Activated naive CD4-positive, alpha-beta T cell (primary cell): ENCODE measurements at places on chromosomes 1 and 21.

DNA sequence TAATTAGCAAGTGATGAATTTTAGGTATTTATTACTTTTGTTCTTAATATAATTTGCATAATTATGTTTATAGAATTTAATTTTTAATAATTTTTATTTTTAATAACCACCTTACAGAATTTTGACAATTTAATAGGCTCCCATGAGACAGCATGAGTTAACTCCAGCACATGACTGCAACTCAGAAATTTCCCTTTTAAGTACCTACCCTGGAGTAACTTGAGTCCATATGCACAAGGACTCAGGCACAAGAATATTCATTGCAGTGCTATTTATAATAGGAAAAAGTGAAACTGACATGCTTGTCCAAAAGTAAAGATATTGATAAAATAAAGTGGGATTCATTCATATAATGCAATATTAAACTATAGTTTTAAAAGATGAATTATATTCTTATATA is 54.1 kb upstream of the C1orf53 start:
- no peak for DNase-seq

- DNase-seq, result no peak
Observed at GRCh38 chr1:169426174-169426705, 1.0 kb downstream of the CCDC181 start.

DNA sequence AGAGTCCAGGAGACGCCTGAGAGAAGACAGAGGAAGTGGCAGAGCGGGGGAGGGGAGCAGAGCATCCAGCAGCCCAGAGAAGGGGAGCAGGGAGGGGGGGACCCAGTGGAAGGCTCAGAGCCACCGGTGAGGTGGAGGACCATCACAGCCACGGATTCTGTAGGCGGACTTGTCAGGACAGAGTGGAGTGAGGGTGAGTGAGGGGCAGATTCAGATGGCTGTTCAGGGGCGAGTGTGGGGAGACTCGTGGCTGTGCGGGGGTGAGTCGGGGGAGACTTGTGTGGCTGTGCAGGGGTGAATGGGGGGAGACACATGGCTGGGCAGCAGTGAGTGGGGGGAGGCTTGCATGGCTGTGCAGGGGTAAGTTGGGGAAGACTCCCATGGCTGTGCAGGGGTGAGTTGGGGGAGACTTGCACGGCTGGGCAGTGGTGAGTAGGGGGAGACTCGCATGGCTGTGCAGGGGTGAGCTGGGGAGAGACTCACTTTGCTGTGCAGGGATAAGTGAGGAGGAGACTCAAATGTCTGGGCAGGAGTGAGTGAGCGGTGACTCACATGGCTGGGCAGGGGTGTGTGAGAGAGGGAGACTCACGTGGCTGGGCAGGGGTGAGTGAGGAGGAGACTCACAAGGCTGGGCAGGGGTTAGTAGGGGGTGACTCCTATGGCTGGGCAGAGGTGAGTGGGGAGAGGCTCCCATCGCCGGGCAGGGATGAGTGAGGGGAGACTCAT is 56.8 kb upstream of the ABCG1 start:
- no peak for DNase-seq

DNA sequence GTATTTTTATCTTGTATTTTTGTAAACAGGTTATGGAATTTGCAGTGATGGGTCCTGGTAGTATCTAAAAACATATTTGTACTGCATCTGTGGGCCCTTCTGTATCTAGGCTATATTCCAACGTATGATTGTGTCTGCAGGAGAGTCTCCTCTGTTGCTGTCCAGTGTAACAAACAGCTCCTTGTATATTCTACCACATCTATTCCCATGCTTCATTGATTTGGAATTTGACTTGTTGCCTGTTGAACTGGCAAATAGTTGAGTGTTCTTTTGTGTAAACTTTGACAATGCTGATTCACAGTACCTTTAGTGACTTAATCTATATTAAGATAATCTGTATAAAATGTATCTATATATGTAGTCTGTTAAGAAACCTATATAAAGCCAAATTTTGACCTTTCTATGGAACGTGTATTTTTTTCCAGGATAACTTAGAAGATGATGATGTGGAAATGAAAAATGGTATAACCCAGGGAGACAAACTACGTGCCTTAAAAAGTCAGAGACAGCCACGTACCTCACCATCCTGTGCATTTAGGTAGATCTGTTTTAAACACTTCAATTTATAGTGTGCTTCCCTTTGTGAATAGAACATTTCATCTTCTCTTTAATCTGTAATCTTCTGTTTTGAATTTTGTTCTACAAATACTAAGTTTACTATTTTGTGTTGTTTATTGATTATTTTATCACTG is 43.4 kb upstream of the GPR88 start:
- DNase-seq, result no peak

GRCh38 chr1:54385727-54386022 is 20.5 kb downstream of the SSBP3 start:
- no peak for DNase-seq

DNA sequence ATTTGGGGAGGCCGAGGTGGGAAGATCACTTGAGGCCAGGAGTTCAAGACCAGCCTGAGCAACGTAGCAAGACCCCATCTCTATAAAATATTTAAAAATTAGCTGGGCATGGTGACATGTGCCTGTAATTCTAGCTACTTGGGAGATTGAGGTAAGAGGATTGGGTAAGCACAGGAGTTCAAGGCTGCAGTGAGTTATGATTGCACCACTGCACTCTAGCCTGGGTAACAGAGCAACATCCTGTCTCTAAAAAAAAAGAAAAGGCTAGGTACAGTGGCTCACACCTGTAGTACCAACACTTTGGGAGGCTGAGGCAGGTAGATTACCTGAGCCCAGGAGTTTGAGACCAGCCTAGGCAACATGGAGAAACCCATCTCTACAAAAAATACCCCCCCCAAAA is 35.7 kb upstream of the RCC1 start:
- no peak for DNase-seq

DNA sequence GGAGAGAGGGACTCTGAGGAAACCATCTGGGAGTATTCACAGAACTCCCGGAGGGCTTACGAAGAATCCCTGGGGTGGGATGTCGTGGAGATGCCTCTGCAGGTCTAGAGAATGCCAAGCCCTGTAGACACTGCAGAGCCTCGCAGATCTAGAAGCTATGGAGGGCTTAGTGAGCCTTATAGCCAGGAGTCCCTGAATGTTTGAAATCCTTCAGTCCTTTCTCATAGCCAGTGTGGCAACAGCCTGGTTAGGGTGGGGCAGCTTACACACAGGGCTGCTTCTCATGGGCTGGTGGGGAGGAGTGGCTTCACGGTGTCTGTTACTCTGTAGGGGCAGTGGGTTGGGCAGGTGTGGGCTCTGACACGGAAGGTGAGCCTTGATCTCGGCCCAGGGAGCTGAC is 44.2 kb upstream of the KDM4A start:
- no peak for DNase-seq

DNA sequence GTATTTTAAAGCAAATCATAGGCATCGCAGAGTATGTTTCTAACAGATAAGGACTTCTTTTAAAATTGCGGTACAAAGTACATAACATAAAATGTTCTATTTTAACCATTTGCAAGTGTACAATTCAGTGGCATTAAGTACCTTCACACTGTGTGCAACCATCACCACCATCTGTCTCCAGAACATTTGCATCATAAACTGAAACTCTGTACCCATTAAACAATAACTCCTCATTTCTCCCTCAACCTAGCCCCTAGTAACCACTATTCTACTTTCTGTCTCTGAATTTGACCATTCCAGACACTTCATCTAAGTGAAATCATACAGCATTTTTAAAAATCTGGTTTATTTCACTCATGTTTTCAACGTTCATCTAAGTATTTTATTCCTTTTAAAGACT is 16.6 kb upstream of the ATF3 start:
- no peak for DNase-seq

- DNase-seq, result no peak
Observed at GRCh38 chr1:194013561-194013960, 827.1 kb upstream of the B3GALT2 start.

DNA sequence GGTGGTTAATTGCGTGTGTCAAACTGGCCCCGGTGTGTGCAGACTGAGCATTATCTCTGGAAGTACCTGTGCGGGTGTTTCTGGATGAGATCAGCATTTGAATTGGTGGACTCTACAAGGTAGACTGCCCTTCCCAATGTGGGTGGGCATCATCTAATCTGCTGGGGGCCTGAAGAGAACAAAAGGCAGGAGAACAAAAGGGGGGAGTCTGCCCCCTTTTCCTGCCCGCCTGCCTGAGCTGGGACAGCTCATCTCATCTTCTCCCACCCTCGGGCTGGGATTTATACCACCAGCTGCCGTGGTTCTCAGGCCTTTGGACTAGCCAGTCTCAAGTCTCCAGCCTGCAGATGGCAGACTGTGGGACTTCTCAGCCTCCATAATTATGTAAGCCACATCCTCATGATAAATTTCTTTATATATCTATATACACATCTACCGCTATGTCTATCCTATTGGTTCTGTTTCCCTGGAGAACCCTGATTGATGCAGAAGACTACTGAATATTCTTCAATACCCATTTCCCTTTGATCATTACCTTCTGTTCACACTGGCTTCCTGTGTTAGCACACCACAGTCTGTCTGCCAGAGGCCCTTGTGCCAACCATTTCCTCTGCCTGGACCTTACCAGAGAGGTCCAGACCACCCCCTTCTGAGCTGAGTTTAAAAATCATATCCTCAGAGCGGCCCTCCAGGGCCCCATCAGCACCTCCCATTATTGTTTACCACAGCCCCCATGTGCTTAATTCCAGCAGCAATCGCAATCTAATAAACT is 25.2 kb downstream of the RCAN1 start:
- no peak for DNase-seq

DNA sequence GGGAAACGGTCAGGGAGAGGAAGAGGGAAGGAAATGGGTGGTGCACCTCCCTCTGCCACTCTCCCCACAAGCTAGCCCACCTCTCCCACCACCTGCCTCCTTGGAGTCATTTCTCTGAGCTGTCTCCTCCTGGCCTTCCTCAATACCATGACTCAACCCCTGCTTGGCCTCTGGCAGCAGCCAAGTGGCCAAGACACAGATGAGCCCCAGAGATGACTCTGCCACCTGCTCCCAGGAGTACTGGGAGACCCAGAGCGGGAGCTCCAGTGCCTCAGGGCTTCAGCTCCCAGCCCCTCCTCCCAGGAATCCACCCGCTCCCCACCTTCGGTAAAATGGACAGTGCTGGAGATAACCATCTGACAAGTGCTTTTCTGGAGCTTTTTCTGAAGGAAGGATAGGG is 2.6 kb downstream of the S100A16 start:
- DNase-seq, result no peak

DNA sequence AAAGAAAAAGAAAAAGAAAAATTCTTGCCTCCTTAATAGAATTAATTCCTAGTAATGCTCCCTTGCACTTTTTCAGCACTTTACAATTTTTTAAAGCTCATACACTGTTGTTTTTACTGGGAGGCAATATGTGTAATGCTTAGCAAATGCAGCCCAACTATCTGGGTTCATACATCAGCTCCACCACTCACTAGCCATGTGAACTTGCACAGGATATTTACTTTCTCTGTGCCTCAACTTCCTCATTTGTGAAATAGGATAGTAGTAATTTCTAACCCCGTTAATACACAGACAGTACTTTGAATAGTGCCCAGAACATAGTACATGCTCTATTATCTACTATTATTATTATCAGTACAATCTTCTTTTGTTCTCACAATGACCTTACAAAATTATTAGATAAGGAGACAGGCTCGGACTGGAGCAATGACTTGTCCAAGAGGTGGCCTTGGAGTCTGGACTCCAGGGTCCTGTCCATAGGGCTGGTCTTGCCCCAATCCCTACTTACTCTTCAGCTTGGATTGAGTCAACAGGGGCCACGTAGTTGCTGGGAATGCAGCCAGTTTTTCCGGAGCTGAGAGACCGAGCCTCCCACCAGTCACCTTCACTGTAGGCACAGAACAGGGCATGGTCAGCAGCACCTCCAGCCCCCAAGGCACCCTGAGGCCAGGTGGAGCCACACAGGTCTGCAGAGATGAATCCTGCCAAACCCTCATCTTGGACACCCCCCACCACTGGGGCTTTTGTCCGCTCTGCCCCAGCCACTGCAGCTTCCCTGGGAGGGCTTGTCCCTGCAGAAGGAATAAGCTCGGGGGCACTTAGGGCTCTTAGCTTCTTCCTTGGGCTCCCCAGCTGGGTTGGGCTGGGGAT is 13.7 kb downstream of the FGR start:
- DNase-seq, result no peak

GRCh38 chr1:225972344-225973152 is 26.6 kb downstream of the SDE2 start:
- no peak for DNase-seq

- DNase-seq, result no peak
Observed at GRCh38 chr1:42476605-42477004, 13.5 kb downstream of the CCDC30 start.

- no peak for DNase-seq
Observed at GRCh38 chr1:9701665-9702064, 50.1 kb downstream of the PIK3CD start.

- no peak for DNase-seq
Observed at GRCh38 chr1:67170751-67171573, 4.7 kb downstream of the IL23R start.

GRCh38 chr1:224432146-224432545 is 2.5 kb downstream of the WDR26 start:
- no peak for DNase-seq

GRCh38 chr1:173285048-173285447 is 77.9 kb upstream of the TNFSF4 start:
- DNase-seq, result no peak

DNA sequence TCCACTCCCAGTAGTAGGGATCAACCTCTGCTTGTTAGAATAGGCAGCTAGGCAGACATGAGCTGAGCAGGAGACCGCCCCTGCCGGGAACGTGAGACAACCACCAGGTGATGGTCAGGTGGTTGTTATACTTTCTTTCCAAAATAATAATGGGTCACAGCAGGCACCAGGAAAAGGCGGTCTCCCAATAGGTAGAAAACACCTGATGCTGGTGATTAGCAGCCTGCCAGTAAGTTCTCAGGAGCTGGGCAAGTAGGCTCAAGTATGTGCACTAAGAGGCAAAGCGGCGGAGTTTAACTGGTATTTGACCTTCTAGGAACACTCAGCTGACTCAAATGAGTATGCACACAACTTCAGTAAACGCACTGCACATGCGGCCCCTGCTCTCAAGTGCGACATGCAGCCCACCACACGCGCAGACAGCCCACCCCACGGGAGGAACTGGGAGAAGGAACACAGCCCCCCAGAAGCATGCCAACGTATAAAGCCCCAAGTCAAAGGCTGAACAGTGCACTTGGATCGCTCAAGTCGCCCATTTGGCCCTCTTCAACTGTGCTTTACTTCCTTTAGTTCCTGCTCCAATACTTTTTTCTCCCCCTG is 80.0 kb downstream of the DESI2 start:
- DNase-seq, result no peak

GRCh38 chr1:16250524-16251251 is 13.7 kb upstream of the CPLANE2 start:
- no peak for DNase-seq

- DNase-seq, result no peak
Observed at GRCh38 chr21:31408301-31409088, 64.4 kb upstream of the TIAM1 start.

DNA sequence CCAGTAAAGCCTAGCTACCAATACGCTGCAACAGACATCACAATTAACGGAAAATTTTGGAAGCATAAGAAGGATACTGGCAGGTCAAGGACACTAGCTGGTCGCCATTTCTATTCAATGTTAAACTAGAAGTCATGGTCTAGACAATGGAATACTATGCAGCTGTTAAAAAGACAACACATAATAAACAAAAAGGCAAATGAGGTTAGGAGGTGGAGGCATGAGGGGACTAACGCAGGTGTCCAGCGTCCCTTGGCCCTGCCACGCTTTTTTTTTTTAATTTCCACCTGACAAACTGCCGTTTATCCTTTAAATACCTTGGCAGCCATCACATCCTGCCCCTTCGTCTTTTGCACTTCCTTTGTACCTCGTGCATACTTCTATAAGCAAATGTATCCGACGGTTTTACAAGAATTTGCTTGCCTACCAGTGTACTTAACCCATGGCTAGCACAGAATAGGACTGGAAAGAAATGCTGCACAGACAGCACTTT is 698 bp upstream of the SLC22A15 start:
- no peak for DNase-seq
